Natural killer cell treated with Interleukin-12 subunit alpha and Interleukin-12 subunit beta and Interleukin-15 and Interleukin-18, amount 100 ng/mL, for 72 hours (primary cell): ENCODE measurements at places on chromosomes 7 and 10. TPM values are rescaled to one million over a fixed set of nuclear protein-coding genes. Genes with fewer than 3 reads are reported as not detected.

GRCh38 chr10:6956562-6956961 lies 376.5 kb upstream of the PRKCQ start:
- H3K4me1 ChIP-seq: peaks cover 22% of the 10 kb centered on the region
- DNase-seq: no peak
- H3K36me3 ChIP-seq: no peaks in the 10 kb centered on the region
- no peaks in the 10 kb centered on the region for H3K27me3 ChIP-seq

DNA sequence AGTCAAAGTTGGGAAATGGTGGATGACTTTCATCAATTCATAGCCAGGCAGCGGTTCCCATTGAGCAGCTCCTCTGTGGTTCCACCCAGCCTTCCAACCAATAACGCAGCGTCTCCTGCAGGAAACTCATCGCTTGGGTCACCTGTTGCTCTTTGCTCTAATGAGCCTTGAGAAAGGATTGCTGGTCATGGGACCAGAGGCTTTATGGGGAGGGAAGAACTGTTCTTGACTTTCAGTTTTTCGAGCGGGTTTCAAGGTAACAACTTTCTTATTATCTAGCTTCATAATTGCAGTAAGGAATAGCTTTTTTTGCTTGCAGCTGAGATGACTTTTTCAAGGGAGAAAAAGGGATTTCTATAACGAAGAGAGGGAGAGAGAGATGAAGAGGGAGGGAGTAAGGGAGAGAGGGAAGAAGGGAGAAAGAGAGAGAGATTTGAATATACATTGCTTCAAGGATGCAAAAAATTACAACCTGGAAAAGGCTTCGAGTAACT lies 405 bp upstream of the ENTPD1 start:
- peaks cover 10% of the 10 kb centered on the region for H3K36me3 ChIP-seq
- H3K27ac ChIP-seq: peak overlapping the region; percentile 87
- DNase-seq: no peak
- H3K27me3 ChIP-seq: peaks cover 20% of the 10 kb centered on the region

The CHST3 gene
- total RNA-seq: not detected

The EBLN1 gene
- not detected for total RNA-seq

The ITIH5 gene
- total RNA-seq: not detected
